ENCODE measurements at places on chromosomes 16 and 17. TPM values are rescaled to one million over a fixed set of nuclear protein-coding genes. Genes with fewer than 3 reads are reported as not detected.

C1QTNF1 gene
- total RNA-seq, result 0.31 TPM

DNA sequence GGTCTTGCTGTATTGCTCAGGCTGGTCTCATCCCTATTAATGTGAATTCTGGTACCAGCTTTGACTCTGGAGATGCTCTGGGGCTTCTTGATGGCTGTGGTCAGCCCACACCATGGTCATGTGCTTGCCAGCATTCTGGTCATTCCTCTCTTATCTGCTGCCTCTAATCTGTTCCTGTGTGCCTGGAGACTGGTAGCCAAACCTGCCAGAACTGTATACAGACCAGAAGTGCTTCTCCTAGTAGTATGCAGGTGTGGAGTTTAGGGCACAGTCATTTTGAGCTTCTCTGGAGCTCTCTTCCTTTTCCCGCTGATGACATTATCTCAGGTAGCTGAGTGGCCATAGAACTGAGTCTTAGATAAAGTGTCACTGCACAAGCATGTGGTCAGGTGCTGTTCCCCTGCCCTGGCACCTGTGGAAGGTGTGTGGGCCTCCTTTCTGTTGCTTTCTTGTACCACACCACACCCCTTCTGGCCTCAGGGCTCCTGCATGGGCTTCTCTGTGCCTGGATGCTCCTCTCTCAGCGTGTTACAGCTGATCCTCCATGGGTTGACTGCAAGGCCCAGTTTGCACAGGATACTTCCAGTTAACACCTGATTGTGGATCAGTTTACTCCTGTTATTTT lies 162.7 kb downstream of the SPECC1 start:
- DNase-seq, result no peak

KRT12 gene
- total RNA-seq, result not detected

GRCh38 chr16:54928016-54928356 lies 2.7 kb upstream of the IRX5 start:
- DNase-seq, result peak; percentile 30

GRCh38 chr17:79517827-79518584 lies 92.8 kb downstream of the RBFOX3 start:
- no peak for DNase-seq

- peak; percentile 39 for DNase-seq
Observed at GRCh38 chr16:26665166-26665939, 401.4 kb upstream of the C16orf82 start.

- DNase-seq, result peak; percentile 64
Observed at GRCh38 chr16:88790312-88791211, 5.5 kb upstream of the PIEZO1 start.

GRCh38 chr16:87657621-87658192 lies 55.4 kb downstream of the JPH3 start:
- no peak for DNase-seq

DNA sequence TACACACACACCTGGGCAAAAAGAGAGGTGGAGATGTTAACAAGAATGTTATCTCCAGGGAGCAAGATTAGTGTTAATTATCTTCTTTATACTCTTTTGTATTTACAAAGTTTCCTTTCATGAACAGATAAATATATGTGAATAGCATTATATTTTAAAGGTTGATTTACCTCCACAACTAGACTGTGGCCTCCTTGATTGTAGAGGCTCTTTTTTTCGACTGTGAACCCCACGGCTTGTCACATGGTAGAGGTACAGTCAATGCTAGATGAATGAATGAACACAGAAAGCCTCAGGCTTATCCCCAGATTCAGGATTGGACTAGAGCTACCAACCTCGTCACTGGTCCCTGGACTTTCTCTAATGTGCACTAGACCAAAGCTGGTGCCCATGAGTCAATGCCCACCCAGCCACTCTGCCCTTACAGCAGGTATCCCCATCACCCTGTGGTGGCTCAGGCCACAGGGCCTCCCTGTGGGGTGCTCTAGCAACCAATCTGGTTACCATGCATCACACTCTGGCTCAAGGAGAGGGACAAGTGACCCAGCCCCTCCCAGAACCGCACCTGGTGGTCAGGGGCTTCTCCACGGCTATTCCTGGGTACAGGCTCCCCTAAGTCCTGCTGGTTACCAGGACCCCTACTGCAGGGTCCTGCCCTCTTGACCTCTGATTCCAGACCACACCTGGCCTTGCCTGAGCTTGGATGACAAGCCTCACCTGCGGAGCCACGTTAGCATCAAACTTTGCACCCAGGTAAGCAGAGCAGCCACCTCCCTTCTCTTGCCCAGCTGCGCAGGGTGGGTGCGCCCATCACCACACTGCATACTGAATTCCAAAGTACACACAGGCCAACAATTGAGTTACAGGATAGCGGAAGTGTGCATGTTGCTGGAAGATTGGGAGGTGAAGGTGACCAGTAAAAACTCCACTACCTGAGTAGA lies 101.0 kb downstream of the CDYL2 start:
- no peak for DNase-seq

DNA sequence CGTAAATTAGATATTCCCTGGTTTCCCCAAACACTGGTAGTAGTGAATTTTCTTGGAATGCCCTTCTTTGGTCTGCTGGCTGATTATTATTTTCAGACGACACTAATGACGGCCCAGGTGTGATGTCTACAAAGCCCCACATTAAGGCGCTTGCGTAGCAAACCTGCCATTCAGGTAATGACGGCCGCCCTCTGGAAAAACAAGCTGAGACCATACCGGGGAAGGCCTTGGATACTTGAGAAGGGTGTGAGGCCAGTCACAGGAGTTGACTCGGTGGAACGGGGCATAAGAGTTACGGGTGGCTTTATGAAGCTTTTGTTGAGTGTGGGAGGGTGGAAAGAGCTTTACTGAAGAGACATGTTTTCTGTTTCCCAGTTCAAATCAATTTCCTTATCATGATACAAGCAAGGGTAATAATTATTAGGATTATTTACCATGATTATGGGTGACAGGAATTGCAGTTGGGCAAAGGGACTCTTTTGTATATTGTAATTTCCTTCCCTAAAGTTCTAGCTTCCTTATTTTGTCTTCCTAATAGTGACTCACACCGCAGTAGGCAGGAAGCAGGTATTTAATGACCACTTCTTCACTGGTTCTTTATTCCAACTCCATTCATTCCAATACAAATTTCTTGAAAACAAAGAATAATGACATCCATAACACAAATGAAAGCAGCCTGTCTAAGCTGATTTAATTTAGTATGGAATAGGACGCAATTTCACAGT lies 24.8 kb downstream of the KRT23 start:
- no peak for DNase-seq

CAVIN1 gene
- total RNA-seq, result 2.4 TPM

GRCh38 chr16:54648575-54648974 lies 282.1 kb upstream of the IRX5 start:
- no peak for DNase-seq

GRCh38 chr16:51562891-51563290 lies 411.8 kb upstream of the SALL1 start:
- DNase-seq, result no peak

DNA sequence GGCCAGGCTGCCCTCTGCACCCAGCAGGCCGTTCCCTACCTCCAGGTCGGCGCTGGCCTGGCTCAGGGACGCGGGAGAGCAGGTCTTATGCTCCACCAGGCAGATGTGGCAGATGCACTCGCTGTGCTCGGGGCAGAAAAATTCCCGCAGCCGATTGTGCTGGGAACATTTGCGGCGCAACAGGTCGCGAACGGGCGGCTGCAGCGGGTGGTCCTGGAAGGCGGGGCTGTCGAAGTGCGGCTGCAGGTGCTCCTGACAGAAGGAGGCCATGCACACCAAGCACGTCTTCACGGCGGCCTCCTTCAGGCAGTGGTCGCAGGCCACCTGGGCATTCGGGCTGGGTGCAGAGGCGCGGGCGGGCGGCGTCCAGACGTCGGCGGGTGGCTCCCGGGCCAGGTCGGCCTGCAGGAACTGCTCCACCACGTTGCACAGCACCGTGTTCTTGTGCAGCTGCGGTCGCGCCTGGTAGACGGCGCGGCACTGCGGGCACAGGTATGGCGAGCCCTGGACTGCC lies 439 bp downstream of the TRIM25 start:
- DNase-seq, result no peak

AXIN1 gene
- total RNA-seq, result 29.4 TPM

FAM20A gene
- not detected for total RNA-seq

NPIPA2 gene
- total RNA-seq, result 3.1 TPM

GRCh38 chr16:85717393-85718152 lies 28.8 kb upstream of the GINS2 start:
- peak; percentile 69 for DNase-seq

PRR35 gene
- not detected for total RNA-seq

TMEM238L gene
- total RNA-seq, result not detected

- DNase-seq, result no peak
Observed at GRCh38 chr17:49566668-49567071, 9.0 kb upstream of the NXPH3 start.

GRCh38 chr17:39939588-39940419 lies 12.3 kb downstream of the LRRC3C start:
- DNase-seq, result peak; percentile 71

ADORA2B gene
- total RNA-seq, result 0.76 TPM

GRCh38 chr17:32156656-32157055 lies 14.4 kb downstream of the RHOT1 start:
- DNase-seq, result no peak

DNA sequence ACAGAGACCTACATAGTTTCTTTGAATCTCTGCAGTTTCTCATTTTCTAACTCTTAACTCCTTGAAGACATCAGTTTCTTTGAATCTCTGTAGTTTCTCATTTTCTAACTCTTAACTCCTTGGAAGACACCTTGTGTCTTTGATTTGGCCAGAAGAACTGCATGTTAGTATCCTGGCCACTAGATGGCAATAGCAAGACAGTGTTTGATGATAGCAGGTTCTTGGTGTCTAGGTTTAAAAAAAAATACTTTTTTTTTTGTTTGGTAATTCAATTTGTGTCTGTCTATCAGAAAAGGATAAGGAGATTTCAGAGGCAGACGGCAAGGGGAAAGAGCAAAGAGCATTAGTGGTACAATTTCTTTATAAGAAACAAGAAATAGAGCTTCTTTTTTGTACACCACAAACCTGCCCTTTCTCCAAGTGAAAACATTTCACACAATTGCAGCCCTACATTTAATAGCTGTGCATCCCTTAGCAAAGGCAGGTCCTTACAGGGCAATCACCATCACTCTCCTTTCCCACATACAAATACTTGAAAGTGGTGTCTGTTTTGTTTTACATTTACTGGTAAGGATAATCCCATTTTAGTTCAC lies 1324.9 kb upstream of the CDH8 start:
- DNase-seq, result no peak

GRCh38 chr17:66511135-66511534 lies 208.7 kb downstream of the PRKCA start:
- no peak for DNase-seq

DNA sequence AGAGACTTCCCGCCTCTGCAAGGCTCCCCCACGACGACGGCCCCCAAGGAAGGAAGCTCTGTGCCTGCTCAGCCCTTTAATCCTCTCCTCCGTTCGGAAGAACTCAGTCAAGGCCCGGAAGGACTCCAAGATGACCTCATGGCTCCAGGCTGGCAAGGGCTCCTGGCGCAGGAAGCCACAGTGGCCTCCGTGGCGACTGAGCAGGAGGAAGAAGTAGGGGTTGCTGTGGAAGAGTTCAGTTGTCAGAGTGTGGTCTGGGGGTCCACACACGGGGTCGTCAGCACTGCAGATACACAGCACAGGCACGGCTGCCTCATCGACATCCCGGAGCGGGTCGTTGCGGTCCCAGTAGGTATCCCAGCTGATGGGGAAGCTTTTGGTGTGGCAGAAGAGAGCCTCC lies 4.2 kb downstream of the ABHD15 start:
- DNase-seq, result no peak

DNA sequence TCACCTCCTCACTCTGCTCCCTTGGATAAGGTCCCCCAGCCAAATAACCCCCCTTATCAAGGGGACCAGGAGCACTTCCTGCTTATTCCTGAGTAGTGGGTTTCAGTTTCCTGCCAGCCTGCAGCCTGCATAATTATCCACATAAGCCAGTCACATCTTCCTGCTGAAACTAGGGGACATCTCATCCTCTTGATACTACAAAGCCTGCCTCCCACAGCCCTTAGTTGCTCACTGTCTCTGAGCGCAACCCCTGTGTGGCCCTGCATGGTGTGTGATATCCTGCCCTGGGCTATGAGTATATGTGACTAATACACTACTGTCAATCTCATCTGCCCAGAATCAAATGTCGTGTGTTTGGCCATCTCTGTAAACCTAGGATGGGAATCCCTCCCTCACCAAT lies 8.0 kb upstream of the XYLT2 start:
- no peak for DNase-seq

DNA sequence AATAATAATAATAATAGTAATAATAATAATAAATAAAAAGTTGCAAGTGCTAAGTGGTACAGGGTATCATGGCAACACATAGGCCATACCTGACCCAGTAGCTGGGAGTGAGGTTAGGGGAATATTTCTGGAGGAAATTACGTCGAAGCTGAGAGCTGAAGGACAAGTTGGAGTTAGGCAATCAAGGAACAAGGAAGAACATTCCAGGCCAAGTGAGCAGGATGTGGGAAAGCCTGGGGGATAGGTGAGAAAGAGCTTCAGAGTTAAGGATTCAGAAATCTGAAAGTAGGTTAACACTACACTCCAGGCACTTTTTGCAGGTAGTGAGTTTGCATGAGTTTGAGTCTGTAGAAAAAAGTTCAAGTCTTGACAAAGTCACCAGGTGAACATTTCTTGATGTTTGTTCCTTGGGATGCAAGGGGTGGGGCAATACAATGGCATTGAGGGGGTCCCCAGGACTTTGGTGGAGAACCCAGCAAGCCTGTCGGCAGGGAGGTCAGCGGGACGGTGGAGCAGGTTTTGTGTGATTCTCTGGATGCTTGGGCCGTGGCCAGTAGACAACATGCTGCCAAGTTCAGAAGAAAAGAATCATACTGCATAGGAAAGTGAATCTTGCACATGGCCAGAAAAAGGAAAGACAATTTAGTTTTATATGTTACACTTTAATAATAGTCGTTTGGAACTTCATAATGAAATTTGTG lies 27.7 kb upstream of the MPHOSPH6 start:
- DNase-seq, result no peak

SCARF1 gene
- 2.5 TPM for total RNA-seq

DNA sequence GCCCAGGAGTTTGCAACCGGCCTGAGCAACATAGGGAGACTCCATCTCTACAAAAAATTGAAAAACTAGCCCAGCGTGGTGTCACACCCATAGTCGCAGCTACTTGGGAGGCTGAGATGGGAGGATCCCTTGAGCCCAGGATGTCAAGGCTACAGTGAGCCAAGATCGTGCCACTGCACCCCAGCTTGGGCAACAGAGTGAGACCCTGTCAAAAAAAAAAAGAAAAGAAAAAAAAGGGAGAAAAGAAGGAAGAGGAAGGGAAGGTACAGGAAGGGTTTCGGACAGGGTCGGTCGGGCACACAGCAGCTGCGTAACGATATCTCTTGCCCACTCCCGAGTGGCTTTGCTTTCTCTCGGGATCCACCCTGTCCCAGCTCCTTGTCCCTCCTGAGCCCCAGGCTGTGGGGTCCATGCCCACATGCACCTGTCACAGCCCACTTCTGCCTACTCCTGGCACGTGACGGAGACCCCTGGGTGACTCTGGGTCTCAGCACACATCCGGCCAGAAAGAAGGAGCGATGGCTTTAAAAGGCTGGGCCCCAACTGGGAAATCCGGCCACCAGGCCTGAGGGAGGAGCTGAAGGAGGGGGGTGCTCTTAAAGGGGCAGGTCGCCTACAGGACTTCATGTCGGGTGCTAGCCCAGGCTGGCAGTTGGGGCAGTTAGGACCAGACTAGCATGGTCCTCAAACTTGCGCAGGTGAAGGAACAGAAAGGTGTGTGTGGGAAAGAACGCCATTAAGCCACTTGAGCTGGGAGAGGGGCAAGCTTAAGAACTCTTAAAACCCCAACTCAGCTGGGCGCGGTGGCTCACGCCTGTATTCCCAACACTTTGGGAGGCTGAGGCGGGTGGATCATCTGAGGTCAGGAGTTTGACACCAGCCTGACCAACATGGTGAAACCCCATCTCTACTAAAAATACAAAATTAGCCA lies at the start of gene GHDC:
GHDC (minus strand) TSS at position 526 of the 931 bp plus-strand sequence. CDS start 913 bp downstream, outside the sequence.
- DNase-seq, result peak; percentile 85

CRYBA1 gene
- total RNA-seq, result not detected

PLLP gene
- 0.48 TPM for total RNA-seq

Data from activated T-cell treated with anti-CD3 and anti-CD28 coated beads, Interleukin-2, amount 50 U/mL, for 72 hours (primary cell).